RWPE2 (cell line): ENCODE measurements at places on chromosomes 2 and 18.

GRCh38 chr2:62597323-62597722 is 91.3 kb upstream of the TMEM17 start:
- DNase-seq, result no peak

DNA sequence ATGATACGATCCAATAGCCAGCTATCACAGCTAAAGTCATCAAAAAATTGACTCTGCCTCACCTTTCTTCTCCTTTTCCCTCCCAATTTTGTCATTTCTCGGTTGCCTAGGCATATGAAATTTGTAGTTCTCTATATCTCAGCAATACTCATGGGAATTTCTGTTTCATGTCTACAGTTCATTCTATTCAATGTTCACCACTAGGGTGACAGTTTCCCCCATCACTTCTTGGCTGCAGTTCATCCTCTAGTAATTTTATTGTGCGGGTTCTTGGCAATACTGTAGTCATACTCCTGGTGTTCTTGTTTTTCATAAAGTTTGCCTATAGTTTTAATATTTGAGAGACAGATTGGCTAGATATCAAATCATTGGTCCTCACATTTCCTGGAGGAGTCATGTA is 872.2 kb upstream of the ID2 start:
- DNase-seq, result no peak

- DNase-seq, result no peak
Observed at GRCh38 chr2:102304711-102305611, 6.4 kb upstream of the IL1RL1 start.

- DNase-seq, result no peak
Observed at GRCh38 chr2:10287761-10288160, 14.9 kb upstream of the HPCAL1 start.

GRCh38 chr2:207338220-207338607 is 172.5 kb upstream of the KLF7 start:
- no peak for DNase-seq
